Osteocyte (in vitro differentiated cells): ENCODE measurements at places on chromosomes 2 and 18. TPM values are rescaled to one million over a fixed set of nuclear protein-coding genes. Genes with fewer than 3 reads are reported as not detected.

Gene CPO
- total RNA-seq = not detected in 2 replicates

Gene HOXD3
- not detected in 2 replicates for total RNA-seq

DNA sequence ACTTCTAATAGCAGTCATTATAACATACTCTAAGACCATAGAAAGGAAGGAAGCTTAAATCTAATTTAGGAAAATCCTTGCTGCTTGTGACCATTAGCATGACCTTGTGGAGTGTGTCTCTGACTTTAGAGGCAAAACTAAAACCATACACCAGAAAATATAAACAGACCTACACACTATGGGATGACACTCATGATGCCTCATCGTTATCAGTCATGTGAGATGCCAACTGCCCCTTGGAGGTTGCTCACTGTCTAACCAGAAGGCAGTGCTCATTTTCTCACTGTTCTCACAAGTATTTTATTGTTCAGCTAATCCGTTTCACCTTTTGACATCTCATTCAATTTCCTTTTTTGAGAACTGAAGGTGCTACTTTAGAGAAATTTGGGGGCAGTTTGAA, 376.9 kb downstream of the RND3 start:
- no peak for DNase-seq

DNA sequence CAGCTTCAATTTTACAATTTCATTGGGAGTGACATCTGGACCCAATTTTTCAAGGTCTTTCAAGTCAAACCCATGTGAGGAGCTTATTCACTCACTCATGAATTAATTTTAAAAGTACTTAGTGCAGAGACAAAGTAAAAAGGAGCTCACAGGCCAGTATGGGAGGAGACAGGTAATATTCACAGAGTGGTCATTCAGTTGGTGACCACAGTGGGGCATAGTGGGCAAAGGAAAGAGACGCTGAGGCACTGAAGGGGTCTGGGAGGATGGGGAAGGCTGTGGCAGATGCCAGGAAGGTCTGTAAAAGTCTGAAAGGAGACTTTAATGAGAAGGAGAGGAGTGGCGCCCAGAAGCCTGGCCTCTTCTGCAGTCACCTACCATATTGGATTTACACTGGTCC, 76.0 kb downstream of the CD8B2 start:
- DNase-seq = no peak

DNA sequence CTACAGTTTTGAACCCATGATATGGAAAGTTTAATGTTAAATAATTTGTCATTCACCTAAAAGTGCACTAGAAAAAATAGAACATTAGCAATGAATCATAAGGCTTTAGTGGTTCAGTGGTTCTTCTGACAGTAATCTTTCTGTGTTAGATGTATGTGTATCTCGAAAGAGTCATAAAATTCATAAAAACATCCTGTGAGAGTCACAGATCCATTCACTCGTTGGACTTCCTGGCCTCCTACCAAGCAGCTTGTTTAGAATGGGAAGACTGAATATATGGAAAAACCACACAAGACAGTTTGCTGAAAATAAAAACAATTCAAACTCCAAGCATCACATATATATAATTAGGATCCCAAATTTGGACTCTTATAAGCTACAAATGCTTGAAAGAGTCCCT, 34.8 kb downstream of the ADNP2 start:
- DNase-seq = no peak

DNA sequence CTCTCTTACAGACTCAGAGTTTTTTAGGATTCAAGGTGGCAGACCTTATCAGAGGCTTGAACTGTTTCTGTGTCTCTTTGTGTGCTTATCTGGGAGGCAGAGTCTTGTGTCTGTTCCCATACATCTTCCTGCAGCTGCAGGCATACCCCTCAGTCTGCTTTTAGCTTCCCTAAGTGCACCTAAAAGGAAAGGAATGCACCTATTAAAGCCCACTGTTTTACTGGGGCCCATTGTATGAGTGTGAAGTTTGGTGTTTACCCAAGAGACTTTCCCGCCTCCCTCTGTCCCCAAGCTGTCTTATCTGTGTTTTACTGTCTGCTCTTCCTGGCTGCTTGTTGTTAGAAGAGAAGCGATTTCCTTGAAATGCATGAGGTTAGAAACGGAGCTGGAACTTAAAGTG, 1757.3 kb upstream of the PIK3C3 start:
- no peak for DNase-seq

GRCh38 chr2:46020416-46020815, 276.8 kb upstream of the EPAS1 start:
- no peak for DNase-seq

DNA sequence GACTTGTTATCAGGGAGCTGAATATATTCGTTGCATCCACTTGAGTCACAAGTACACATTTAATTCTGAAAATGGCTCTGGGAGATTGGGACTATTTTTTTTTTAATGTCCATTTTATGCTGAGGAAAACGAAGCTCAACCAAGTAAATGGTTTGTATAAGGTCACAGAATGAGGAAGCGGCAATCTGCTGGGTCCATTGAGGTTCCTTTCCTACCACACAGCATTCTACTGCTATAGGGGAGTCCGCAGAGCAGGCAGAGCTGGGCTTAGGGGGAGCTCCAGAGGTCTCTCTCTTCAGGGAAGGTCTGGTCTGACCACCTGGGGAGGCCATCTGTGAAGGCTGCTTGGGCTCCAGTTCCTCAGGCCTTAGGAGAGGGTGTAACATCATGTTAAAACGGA, 77.9 kb downstream of the MCFD2 start:
- no peak for DNase-seq

DNA sequence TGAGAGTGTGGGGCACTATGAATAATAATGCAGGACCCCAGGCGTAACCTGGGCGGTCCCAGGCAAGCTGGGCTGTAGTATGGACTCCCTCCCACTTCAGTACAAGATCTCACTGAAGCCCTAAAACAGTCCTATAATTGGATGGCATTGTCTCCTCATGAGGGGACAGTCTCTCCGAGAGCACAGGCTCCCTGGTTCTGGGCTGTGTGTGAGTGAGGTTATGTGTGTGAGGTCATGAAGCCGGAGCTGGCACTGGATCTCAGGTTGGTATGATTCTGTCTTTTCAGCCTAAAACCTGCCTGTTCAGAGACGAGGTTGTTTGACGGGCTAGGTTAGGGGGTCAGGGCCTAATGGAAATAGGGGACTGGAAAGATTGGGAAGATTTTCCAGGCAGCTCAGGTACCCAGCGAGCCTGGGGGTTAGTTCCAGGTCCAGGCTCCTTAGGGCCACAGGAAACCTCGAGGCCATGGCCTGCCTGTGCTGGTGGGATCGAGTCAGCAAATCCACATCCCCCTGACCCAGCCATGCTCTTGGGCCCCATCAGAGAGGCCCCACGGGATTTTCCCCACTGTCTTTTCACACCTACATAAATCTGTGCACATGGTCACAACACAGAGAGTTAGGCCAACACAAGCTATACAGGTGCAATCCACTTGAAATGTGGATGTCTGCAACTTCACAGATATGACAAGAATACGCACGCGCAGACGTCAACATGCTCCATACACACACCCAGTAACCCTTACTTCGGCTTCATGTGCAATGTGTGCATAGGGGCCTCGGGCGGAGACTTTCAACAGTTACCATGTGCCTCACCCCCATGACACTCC, 94.8 kb downstream of the INHBB start:
- no peak for DNase-seq

DNA sequence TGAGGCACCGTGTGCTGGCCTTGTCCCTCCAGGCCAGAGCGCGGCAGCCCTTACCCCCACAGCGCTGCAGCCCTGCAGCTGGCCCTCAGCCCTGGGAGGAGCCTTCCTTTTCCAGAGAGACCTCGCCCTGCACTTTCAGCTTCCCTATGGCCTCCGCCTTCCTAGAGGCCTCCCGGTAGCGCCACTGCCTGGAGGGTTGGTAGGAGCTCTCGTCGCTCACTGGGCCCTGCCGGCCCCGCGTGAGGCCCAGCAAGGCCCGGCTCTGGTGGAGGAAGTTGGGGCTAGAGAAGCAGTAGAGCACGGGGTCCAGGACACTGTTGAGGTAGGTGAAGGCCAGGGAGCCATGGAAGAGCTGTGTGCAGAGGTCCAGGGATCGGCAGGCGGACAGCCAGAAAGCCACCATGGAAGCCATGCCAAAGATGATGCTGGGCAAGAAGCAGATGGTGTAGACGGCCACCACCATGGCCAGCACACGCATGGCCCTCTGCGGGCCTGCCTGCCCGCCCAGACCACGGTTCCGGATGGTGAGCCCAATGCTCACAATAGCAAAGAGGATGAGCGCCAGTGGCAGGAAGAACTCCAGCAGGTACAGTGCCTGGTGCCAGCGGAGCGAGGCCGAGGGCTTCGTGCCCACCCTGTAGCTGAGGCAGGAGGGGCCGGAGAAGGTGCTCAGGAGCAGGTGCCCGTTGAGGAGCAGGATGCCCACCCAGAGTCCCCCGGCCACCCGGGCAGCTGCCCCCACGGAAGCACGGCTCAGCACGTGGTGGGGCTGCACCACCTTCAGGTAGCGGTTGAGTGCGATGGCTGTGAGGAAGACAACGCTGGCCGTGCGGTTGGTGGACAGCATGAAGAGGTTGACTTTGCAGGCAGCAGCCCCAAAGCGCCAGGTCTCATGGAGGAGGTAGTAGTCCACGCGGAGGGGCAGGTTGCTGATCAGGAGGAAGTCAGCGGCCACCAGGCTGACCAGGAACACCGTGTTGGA, 821 bp downstream of the OXER1 start:
- DNase-seq = no peak

DNA sequence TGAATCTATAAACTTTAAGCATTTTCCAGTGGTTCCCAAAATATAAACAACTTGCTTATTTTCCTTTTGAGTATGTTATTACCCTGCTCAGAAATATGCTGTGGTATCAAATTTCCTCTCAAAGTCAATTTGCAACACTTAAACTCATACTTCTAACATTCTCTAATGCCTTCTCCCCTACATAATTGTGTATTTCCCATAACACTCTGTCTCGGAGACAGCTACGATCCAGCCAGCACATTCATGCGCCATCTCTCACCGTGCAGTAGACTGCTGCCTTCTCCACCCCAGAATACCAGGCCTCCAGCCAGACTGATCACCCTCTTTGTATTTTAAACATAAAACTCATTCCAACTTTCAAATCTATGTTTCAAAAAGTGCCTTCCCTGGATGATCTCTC, 41.8 kb downstream of the TIMM21 start:
- DNase-seq = no peak
